CD4-positive, alpha-beta memory T cell (primary cell): ENCODE measurements at places on chromosomes 2 and 18. TPM values are rescaled to one million over a fixed set of nuclear protein-coding genes. Genes with fewer than 3 reads are reported as not detected.
A peak's percentile ranks its signal among the peaks of the same experiment; 100 is the strongest.

Gene CD207
- polyA plus RNA-seq, result not detected

DNA sequence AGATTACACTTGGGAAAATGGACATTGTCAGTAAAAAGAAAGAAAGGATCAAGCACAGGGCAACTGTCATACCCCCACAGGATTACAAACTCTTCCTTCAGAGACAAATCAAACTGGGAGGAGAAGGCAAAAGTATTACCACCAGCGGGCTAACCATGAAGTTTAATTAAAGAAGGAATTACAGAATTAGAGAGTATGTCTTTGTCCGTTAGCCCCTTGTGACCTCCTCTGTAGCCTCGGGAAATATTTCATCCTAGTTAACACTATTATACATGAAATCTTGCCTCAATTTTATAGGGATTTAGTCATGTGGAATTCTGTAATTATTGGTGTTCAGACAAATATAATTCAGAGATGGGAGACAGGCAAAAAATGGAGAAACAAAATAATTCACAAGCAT, 60.7 kb downstream of the PAX3 start:
- no peak for DNase-seq

DNA sequence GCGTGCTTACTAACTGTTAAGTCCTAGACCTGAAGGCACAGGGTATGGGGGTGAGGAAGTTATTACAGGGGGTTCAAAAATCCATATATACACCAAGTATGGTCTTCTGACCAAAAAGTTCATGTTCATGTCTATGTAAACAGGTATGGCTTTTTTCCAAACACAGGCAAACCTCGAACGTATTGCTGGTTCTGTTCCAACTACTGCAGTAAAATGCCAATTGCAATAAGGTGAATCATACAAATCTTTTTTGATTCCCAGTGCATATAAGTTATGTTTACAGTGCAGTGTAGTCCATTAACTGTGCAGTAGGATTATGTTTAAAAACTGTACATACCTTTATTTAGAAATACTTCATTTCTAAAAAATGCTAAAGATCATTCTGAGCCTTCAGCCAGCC, 245.3 kb upstream of the LRRTM1 start:
- DNase-seq, result no peak

- no peak for DNase-seq
These were observed 7.2 kb downstream of the MFSD2B start for GRCh38 chr2:24016853-24017703.

Gene BBS5
- 1.2 TPM for polyA plus RNA-seq

GRCh38 chr2:30445266-30445821, 1.7 kb upstream of the LCLAT1 start:
- no peak for DNase-seq

- no peak for DNase-seq
These were observed 8.9 kb downstream of the KRTCAP3 start for GRCh38 chr2:27451095-27451494.

DNA sequence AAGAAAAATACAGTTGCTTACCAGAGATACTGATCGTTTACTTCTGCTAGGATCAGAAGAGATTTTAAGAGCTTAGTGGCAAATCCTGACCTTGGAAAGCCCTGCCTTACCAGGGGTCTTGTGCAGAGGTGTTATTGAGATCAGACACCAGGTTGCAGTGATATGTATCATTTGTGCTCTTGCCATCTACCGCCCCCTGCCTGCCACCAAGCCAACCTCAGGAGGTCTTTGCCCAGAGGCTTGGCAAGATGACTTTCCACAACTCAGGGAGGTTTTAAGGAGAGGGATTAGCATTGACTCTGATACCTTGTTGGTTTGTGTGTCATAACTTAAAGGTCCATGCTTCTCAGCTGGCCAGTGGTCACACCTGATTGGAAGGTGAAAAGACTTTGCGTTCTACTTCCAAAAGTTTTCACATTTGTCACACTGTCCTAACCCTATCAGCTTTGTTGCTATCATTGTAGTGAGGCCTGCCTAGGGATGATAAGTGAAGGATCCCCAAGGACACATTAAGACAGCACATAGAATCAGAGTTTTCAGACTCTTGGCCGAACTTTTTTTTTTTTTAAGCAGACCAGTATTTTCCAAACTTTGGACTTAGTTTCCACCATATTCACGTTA, 46.2 kb upstream of the MGAT5 start:
- DNase-seq, result peak; percentile 66

Gene REG3A
- polyA plus RNA-seq, result not detected

Gene GKN2
- polyA plus RNA-seq, result not detected

GRCh38 chr2:201781557-201782051, 871 bp upstream of the ALS2 start:
- no peak for DNase-seq

DNA sequence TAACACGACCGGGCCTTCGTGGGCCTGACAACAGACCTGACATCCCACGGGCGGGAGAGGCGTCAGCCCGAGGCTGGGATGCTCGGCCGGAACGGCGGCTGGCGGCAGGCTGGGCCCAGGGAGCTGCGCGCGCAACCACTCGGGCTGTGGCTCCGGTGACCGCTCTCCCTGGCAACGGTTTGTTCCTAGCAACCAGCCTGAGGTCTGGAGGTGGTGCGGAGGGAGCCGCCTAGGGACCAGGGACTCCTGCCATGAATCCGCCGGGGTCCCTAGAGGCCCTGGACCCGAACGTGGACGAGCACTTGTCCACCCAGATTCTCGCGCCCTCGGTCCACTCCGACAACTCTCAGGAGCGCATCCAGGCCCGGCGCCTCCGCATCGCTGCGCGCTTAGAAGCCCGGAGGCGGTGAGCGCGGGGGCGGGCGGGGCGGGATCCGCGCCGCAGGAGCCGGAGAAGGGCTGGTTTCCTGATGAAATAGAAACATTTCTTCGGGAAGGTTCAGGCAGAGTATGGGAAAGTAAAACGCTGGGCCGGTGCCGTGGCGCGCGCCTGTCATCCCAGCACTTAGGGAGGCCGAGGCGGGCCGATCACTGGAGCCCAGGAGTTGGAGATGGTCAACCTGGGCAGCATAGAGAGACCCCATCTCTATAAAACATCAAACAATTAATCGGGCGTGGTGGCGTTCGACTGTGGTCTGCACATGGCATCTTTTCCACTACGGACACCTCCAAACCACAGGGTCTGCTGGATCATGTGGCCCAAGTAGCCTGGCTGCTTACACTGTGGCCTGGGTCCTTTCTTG, at the start of gene DRC1:
Gene DRC1 (plus strand): TSS at position 182 of the 803 bp plus-strand sequence. CDS start 70 bp downstream, at position 252.
- DNase-seq, result no peak

DNA sequence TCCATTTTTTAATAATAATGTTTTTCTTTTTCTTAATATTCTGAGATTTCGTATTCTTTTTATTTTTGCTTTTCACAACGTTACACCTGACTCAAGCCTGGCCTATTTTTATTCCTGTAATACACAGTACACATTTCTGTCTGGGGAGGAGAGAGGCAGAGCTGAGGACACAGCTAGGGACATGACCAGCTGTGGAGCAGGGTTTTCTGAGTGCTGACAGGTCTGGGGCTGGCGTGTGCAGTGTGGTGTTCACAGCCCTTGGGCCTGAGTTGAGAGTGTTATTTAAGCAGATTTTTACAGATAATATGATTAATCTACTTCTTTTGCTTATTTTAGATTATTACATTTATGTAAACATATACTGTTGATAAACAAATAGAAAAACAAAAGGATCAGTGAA, 55.9 kb downstream of the ZAP70 start:
- DNase-seq, result no peak

Gene LIMS2
- 15.9 TPM for polyA plus RNA-seq

DNA sequence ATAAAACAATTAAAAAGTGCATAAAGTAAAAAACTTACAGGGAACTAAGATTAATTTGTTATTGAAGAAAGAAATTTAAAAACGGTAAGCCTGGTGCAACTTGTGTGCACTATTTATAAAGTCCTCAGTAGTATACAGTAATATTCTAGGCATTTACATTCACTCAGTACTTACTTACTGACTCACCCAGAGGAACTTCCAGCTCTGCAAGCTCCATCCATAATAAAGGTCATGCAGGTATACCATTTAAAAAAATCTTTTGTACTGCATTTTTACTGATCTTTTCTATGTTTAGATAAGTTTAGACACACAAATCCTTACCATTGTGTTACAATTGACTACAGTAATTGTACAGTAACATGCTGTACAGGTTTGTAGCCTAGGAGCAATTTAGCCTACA, 51.5 kb upstream of the NXPH2 start:
- no peak for DNase-seq

Gene AGXT
- polyA plus RNA-seq, result not detected

Gene NTSR2
- polyA plus RNA-seq, result not detected

DNA sequence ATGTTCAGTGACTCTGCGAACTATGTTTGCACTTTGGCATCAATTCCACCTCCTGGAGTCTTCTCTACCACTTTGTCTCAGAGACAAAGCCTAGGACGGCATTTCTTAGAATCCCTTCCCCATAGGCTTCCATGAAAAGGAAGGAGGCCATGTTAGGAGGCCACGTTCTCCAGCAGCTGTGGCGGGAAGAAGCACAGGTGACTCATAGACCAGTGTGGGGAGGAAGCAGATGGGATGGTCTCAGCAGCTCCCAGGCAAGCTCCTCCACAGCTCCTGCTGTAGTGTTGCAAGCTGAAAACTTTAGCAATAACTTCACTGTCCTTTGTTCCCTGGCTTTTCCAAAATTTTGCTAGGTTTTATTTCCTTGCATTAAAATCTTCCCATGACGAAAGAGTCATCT, 781.3 kb upstream of the ID2 start:
- no peak for DNase-seq

GRCh38 chr18:57957210-57957609, 86.8 kb upstream of the NEDD4L start:
- DNase-seq, result no peak
